ENCODE measurements at places on chromosomes 13 and 19. TPM values are rescaled to one million over a fixed set of nuclear protein-coding genes. Genes with fewer than 3 reads are reported as not detected.
A peak's percentile ranks its signal among the peaks of the same experiment; 100 is the strongest.

UBE2L5 gene
- 1.1 TPM for polyA plus RNA-seq

TGFBR3L gene
- 4.3 TPM for polyA plus RNA-seq

SHFL gene
- polyA plus RNA-seq, result 35.1 TPM

SYDE1 gene
- 13.7 TPM for polyA plus RNA-seq

GFY gene
- polyA plus RNA-seq, result 0.54 TPM

- peak; percentile 66 for DNase-seq
These were observed 245.0 kb upstream of the SERP2 start for GRCh38 chr13:44128552-44129001.

DNA sequence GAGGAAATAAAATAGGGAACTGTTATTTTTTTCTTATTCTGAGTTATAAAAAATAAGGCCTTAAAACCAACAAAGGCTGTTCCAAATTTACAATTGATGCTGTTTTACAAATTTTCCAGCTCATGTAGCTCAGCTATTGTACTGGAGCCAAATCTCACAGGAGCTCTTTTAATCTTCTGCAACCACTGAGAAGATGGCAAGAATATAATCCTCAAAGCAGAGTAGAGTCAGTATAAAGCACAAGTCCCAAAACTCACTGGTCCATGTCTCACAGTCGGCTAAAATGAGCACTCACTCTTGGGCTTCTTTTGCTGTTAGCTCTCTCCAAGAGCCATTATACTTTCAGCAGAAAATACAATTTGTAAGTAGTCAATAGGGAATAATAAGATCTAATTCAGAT, 1074.4 kb upstream of the PRR20A start:
- DNase-seq, result no peak

GRCh38 chr19:1047696-1048147, 7.8 kb downstream of the ABCA7 start:
- no peak for DNase-seq

DNA sequence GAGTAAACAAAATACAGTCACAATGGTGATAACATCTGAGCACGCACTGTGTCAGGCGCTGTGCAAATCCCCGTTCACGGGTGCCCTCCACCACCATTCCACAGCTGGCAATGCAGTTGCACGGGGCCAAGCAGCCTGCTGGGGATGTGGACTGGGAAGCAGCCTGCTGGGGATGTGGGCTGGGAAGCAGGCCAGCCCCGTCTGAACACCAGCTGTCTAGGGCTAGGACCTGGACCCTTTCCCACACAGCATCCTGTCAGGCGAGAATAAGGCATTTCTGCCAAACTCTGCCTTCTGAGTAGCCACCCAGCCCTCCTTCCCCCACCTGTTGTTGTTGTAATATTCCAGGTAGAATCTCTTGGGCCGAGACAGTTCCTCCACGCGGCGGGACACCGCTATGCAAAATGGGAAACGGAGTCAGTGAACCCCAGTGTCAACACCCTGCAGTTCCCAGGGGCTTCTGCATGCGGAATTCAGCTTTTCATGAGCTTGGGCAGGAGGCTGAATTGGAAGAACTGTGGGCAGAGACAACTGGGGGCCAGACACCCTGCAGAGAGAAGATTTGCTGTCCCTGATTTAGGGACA, 27.8 kb upstream of the MIER2 start:
- DNase-seq, result peak; percentile 25

DNA sequence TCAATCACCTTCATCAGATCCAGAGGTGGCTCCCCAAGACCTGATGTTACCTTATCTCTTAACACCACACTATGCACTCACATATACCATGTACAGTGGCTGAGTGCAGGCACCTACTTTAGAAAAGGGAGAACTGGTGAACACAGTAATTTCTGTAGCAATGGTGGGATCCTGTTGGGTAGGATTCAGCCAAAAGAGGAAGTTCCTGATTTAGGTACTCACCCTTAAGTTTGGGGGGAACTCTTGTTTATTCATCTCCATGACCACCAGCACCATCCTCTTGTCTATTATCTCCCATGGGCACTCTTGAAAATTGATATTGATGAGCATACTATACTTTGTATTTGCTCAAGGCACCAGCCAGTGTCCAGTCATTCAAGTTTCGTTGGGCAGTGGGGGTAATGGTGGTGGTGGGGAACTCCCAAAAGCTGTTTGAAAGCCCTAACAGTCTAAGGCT, 324.4 kb downstream of the LMO7 start:
- no peak for DNase-seq

DNA sequence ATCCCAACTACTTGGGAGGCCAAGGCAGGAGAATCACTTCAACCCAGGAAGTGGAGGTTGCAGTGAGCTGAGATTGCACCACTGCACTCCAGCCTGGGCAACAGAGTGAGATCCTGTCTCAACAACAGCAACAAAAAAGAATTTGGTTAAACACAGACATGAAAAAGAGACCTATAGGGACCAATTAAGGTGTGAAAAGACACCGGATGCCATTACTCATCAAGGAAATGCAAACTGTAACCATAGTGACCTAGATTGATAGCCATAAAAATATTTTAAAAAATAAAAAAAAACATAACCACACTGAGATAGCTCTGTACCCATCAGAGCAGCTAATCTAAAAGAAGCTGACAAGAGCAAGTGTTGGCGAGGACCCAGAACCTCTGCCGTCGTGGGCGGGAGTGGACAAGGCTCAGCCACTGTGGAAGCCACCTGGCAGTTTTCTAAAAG, 37.1 kb upstream of the ISYNA1 start:
- no peak for DNase-seq

DNA sequence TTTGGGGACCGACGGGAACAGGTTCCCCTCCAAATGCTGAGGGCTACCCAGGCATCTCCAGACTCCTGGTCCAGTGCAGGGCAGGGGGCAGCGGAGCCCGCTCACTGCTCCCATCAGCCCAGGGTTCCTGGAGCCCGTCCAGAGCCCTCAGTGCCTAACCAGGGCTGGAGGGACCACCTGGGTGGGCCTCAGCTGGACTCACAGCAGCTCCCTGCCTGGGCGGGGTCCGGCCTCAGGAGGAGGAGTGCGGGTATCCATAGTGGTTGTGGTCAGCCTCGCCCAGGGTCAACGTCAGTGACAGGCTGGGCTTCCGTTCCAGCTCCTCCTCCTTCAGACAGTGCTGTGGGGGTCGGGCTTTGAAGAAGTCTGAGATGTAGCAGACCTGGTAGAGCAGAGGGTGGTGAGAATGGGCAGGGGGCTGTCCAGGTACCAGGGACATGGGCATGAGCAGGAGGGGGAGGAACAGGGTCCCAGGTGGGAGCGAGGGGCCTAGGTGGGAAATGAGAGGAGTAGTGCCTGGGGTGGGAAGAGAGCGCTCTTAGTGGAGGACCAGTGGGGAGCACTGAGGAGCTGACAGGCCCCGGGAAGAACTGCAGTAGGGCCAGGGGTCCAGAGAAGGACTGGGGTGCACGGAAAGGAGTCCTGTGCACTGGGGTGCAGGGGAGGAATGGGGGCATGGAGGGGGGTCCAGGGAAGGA, 9.9 kb downstream of the PLPP2 start:
- DNase-seq, result no peak

- DNase-seq, result no peak
These were observed 3.9 kb upstream of the IL12RB1 start for GRCh38 chr19:18090545-18091216.

DNA sequence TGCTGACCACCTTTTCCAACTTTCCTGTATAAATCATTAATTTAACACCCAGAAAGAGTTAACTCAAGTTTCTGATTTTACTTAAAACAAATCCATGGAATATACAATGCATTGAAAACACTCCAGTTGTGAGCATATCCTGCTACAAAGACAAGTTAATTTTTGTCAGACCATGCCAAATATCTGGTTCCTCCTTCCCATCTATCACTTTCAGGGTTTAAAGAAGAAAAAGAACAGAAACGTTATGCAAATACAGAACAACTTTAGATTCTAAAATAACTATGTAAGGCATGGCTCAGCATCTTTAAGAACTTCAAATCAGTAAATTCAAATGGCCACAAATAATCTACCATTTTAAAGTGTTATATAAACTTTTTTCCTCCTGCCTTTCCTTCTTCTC, 14.9 kb downstream of the MRPS31 start:
- no peak for DNase-seq
